ENCODE measurements at places on chromosomes 1 and 21. TPM values are rescaled to one million over a fixed set of nuclear protein-coding genes. Genes with fewer than 3 reads are reported as not detected.

The CD101 gene
- total RNA-seq, result 2.4 TPM

The PKLR gene
- not detected for total RNA-seq

The FMO5 gene
- total RNA-seq, result 5.8 TPM

The UQCRHL gene
- 1.3 TPM for total RNA-seq

The RPE65 gene
- not detected for total RNA-seq

The C1orf115 gene
- 10.8 TPM for total RNA-seq

The SERPINC1 gene
- total RNA-seq, result not detected

The LHX8 gene
- not detected for total RNA-seq

The LAMC1 gene
- 247 TPM for total RNA-seq

The FHAD1 gene
- 0.32 TPM for total RNA-seq

DNA sequence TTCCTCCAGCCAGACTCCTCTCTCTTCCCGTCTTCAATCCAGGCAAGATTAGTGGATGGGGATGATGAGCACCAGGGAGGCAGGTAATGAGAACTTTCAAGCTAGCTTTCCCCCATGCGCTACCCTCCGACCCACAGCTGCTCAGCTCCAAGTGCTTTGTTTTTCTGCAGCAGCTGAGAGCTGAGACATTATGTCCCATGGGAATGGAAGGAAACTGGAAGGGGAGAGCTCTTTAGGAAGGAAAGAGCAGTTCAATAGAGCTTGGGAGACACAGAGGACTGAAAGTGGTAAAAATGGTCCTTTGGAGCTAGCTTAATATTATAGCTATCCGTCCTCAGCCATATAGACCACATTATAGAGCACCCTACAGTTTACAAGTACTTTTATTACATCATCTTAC is 39.8 kb downstream of the RAB3B start:
- DNase-seq, result no peak

DNA sequence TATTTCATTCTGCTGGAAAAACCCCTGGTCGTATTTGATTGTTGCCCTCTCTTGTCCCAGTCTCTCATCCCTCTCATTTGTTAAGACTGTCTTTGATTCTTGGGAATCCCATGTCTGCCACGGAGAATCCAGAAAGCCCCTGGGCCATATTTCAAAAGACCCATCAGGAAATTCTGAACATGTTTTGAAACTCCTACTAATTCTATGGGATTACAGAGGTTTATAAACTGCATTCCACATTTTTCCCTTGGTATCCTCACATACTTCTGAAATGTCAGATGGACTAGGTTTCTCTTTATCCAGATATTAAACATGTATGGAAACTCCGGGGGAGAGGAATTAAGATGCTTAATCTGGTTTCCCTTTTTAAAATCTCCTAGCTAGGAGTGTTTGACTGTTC is 80.0 kb downstream of the HUNK start:
- DNase-seq, result no peak

- no peak for DNase-seq
Observed at GRCh38 chr1:18384471-18384870, 96.3 kb upstream of the KLHDC7A start.

DNA sequence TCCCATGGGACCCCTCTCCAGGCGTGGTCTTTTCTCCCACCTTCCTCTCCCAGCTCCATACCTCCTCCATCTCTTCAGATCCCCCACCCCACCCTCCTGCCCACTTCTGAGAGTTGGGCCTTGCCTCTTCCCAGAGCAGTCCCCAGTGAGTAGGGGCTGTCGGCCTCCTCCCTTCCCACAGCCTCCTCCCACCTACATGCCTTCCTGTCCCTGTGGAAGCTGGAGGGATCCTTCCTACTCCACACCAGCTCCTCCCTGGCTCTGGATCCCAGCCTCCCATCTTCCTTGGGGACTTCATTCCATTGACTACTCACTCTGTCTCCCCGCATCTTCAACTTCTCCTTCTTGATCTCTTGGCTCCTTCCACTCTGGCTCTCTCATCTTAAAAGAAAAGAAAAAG is 24.9 kb downstream of the KCNQ4 start:
- DNase-seq, result no peak

- no peak for DNase-seq
Observed at GRCh38 chr21:33299181-33299752, 25.5 kb upstream of the IFNAR1 start.

GRCh38 chr21:39712976-39713375 is 32.0 kb upstream of the IGSF5 start:
- no peak for DNase-seq

DNA sequence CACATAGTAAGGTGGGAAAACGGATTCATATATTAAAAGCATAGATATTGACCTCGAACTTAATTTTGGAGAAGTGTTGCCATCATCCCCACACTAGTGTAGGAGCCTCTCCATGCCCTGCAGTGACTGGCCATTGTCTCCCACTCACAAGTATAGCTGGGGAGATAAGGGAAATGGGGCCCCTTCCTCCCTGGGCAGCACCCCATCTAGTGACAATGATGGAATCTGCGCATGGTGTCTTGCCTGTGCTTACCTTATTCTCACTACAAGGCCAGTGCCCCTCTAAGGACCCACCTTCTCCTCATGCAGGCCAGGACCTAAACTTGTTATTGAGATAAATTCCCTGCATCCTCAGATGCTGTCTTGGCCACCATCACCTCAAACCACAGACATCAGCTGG is 374.9 kb downstream of the NTNG1 start:
- no peak for DNase-seq

- DNase-seq, result no peak
Observed at GRCh38 chr1:151009206-151009587, 948 bp downstream of the PRUNE1 start.

GRCh38 chr1:115266729-115267421 is 71.2 kb downstream of the NGF start:
- DNase-seq, result no peak

GRCh38 chr1:246008363-246008831 is 498.7 kb downstream of the SMYD3 start:
- no peak for DNase-seq

GRCh38 chr1:232383455-232384123 is 246.3 kb downstream of the SIPA1L2 start:
- DNase-seq, result no peak

DNA sequence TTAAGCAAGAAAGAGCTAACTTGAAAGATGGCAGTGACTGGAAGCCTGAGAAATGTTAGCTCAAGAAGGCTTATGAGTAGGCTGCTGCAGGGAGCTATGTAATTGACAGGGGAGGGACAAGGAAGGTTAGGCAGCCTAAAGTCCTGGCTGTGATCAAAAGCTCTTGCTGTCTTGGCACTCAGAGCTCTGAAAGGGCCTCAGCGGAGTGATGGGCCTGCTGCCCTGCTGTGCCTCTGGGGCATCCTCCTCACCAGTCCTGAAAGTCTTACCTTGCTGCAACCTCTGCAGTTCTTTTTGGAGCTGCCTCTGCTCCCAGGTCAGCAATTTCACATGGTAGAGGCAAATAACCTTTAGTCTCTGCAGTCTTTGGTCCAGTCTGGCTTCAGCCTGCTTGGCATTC is 1.8 kb downstream of the CCDC190 start:
- DNase-seq, result no peak

GRCh38 chr1:39981945-39982344 is 27.0 kb downstream of the MFSD2A start:
- DNase-seq, result no peak

- no peak for DNase-seq
Observed at GRCh38 chr1:46528297-46528955, 23.0 kb downstream of the KNCN start.

- DNase-seq, result no peak
Observed at GRCh38 chr21:26794597-26795411, 50.4 kb downstream of the ADAMTS1 start.

GRCh38 chr1:186763107-186763506 is 65.6 kb upstream of the PLA2G4A start:
- no peak for DNase-seq

DNA sequence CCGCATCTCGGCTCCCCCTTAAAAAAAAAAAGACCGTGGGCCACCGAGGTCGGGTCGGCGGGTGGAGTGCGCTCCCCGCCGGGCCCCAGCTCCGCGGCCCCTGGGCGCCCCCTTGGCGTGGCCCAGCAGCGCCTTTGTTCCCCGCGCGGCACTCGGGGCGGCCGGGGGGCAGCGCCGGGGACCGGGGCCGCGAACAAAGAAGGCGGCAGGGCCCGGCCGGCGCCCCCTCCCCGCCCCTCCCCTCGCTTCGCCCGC is 571 bp downstream of the MARCKSL1 start:
- DNase-seq, result no peak

DNA sequence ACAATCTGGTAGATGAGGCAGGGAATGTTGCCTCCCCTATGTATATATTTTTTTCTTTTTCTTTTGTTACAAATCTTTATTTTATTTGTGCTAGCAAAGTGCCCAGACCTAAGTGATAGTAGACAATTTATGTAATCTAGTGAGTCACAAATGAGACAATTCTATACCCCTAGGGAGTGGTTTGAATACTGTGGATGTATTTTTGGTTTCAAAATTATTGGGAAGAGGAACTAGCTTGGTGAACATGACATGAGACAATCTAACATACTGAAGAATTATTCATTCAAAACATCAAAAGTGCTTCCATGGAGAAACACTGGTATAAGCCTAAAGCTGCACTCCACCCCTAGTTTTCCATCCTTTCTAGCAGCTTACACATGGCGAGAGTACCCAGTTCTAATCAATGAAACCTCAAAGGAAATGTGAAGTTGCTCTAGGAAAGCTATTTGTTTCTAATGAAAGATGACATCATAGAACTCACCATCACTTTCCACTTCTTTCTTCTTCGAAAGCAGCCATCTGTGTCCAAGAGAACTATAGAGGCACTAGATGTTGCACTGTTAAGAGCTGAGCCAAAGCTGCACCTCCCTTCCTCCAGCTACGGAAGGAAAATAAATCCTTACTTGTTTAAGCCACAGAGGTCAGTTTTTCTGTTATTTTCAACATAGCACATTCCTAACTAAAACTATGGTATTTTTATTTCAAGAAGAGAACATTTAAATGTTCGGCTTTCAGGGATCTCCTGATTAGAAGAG is 764.6 kb downstream of the LTN1 start:
- no peak for DNase-seq

DNA sequence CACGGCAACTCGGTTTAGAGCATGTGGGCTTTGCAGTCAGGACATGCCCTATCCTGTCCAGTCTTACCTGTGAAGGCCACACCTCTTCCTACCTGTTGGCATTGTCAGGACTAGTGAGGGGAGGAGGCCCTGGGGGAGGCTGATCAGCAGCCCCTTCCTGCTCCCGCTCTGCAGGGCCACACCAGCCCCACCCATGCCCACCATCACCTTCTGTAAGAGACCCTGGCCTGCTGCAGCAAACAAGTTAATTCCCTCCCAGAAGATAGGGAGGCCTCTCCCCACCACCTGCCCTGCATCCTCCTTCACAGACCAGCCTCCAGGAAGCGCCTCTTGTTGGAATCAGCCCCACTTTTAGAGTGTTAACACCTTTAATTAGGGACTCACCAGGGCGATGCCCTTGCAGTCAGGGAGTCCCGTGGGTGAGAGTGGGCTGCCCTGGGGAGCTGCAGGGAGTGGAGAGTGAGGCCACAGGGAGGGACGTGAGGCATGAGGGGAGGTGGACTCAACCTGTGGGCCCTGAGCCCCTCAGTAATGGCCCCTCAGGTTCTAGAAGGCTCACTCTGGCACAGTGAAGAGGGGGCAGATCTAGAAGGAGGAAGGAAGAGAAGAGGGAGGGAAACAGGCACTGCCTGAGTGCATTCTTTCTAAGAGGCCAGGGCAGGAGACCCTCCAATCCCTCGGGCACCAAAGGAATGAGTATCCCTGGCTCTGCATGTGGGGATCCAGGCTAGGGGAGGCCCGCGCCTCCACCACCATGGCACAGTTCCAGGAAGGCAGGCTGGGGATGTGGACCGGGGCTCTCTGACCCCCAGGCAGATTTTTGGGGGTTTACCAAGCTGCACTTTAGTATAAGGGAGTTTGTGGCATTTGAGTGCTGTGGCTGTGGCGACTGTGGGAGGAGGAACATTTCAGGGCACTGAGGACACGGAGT is 8.2 kb downstream of the UMODL1 start:
- no peak for DNase-seq

GRCh38 chr21:18468790-18469189 is 65.2 kb upstream of the TMPRSS15 start:
- DNase-seq, result no peak

DNA sequence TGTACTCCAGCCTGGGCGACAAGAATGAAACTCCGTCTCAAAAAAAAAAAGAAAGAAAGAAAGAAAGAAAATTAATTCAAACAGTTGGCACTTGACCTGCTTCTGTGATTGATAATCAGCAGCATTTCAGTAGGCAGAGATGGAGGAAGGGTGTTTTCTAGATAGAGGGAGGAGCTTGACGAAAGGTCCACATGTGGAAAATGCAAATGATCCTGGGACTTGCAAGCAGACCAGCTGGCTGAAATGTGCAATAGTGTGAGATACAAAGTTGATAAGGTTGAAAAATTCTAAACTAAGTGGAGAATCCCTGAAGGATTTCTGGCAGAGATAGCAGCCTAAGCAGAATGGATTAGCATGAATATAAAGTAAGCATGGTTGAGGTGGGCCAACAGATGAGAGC is 4.2 kb downstream of the ELAPOR1 start:
- DNase-seq, result no peak

DNA sequence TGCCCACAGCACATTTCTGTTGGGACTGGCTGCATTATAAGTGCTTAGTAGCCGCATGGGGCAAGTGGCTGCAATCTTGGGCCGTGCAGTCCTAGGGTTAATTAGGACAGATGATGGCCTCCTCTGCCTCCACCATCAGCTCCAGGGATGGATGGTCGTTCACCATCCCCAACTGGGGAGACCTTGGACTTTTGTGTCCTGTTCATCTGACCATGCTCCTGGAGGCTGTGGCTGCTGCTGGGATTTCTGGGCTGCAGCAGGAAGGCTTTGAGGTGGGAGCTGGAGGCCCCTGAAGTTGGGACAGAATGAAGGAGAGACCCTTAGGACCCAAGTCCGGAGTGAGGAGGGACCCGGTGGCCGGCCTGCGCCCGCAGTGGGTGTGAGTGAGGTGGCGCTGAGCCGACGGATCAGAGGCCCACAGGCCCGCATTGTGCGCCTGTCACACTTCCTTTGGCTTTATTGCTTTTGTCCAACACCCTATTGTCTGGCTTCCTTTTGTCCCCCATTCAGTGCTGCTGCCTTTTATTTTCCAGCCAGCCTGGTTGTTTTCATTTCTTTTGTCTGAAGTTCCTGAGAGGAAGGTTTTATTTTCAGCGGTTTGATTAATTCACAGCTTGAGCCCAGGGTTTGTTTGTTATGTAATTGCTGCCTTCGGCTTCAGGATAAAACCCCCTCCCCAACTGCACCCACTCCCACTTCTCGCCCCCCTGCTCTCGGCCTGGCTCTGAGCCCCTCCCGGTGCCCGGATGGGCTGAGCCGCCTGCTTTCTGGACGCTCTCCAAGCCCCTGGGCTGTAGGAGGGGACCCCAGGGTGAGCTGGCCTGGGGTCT is 35.6 kb downstream of the SOX13 start:
- no peak for DNase-seq

GRCh38 chr1:177909416-177909815 is 60.4 kb downstream of the SEC16B start:
- no peak for DNase-seq

- no peak for DNase-seq
Observed at GRCh38 chr1:70140343-70140742, 65.0 kb downstream of the LRRC40 start.

DNA sequence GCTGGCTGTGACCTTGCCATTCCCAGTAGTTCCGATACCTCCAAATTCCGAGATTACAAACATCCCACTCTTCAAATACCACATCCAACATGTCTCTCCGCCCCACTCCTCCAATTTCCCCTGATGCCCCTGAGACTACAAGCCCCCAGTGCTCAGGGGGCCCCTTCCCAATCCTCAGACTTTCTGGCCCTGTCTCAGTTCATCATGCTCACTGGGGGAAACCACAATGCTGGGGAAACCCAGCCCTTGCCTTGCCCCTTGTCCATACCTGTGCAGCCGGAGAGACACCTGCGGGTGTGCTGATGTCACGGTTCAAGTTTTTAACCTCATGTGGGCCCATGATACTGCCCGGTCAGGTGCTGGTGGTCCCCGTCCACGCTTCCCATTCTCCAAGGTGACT is 226.6 kb downstream of the CAMTA1 start:
- no peak for DNase-seq

Data from aorta (tissue), 5 donors.